NCI-H1930 (cell line): ENCODE measurements at places on chromosomes 12 and 14.
A peak's percentile ranks its signal among the peaks of the same experiment; 100 is the strongest.

- DNase-seq: no peak
These were observed 19.8 kb upstream of the SCARB1 start for GRCh38 chr12:124883263-124884130.

DNA sequence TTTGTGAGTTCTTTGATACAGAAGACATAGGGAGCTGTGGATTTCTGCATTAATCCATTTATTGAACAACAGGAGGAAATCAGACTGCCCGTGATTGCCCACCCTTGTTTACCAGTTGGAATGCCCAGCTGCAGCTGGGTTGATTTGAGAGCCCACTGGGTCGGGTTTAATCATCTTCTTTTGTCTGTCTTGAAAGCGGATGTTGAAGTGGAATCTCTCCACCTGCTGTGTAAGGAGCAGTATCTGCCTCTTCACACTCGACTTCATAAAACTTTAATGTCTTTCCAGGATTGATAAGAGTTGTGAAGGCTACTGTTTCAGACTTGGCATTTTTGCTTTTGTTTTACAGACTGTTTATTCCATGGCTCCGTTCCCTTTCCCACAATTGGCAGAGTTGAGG lies 39.9 kb downstream of the TBC1D30 start:
- DNase-seq: no peak

GRCh38 chr12:91179315-91179714 lies 3.3 kb downstream of the DCN start:
- DNase-seq: no peak

- no peak for DNase-seq
These were observed 61.8 kb downstream of the PITPNM2 start for GRCh38 chr12:123089140-123089539.

DNA sequence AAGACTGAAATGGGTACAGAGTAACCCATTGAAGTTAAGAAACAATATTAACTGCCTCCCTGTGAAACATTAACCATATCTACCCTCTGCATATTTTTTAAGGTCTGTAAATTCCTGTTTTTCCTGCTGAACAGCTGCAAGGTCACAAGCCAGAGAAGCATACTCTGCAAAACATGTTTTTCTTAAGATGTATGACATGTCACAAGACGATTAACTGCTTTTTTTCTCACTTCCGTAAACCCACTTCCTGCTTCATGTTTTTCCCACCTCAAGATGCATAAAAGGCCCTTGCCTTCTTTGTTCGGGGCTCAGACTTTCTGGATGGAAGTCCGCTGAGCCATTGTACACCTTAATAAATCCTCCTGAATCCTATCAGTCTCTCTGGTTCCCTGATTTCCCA lies 504.7 kb upstream of the MIS18BP1 start:
- DNase-seq: no peak

DNA sequence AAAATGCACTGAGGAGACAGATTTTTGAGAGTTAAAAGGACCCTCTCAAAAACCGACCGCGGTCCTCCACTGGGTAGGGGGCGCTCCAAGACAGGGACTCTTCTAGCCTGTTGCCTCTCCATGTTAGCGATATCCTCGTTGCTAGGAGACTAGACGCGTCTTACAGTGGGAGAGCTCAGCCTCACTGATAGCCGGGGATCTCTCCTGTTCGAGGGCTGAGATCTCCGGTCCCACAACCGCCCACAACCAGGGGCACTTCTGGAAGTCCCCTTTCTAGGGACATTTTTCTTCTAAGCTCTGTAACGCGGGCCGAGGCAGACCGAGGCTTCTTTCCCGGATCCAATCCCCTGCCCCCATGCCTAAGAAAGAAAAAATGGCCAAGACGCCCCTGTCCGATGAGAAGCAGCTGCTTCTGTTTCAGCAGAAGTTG lies 21.3 kb downstream of the FKBP11 start:
- peak; percentile 66 for DNase-seq

- DNase-seq: no peak
These were observed 96.0 kb downstream of the TGFB3 start for GRCh38 chr14:75885829-75886228.

GRCh38 chr12:131536337-131536736 lies 174.6 kb upstream of the SFSWAP start:
- DNase-seq: no peak

DNA sequence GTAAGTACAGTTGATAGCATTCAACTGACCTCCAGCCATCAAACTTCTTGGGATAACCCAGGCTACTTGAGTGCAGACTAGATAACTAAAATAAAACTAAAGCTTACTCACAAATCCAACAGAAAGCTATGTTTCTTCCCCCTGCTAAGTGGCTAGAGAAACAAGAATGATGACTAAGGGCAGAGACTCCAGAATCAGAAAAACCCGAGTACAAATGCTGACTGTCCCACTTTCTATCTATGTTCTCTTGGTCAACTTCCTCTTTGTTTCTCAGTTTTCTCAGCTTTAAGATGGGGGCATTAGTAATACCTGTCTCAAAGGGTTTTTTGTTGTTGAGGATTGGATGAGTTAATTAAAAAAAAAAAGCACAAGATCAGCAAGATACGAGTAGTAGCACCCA lies 6.1 kb upstream of the NUAK1 start:
- no peak for DNase-seq

GRCh38 chr12:127687181-127687580 lies 579.8 kb upstream of the TMEM132C start:
- no peak for DNase-seq

- no peak for DNase-seq
These were observed 27.8 kb downstream of the CLIP1 start for GRCh38 chr12:122394626-122395194.

- no peak for DNase-seq
These were observed 40.7 kb downstream of the WDR20 start for GRCh38 chr14:102180248-102180998.

DNA sequence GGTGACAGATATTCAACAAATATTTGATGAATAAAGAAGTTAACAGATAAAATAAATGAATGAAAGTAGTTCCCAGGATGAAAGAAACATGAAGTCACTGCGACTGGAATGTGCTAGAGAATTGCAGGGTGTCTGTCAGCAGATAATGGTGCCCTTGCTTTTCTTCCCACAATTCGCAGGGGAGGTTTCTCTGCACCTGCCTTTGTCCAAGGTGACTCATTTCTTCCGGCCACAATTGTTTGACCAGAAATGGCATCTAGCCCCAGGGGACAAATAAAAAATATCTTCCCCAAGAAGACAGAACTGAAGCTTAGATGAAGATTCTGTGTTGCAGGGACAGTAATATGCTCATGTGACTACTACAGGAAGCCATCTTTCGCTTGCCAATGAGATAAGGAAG lies 316.1 kb upstream of the TBX3 start:
- DNase-seq: peak; percentile 60

GRCh38 chr14:36556811-36557433 lies 25.5 kb downstream of the NKX2-8 start:
- DNase-seq: peak; percentile 5

DNA sequence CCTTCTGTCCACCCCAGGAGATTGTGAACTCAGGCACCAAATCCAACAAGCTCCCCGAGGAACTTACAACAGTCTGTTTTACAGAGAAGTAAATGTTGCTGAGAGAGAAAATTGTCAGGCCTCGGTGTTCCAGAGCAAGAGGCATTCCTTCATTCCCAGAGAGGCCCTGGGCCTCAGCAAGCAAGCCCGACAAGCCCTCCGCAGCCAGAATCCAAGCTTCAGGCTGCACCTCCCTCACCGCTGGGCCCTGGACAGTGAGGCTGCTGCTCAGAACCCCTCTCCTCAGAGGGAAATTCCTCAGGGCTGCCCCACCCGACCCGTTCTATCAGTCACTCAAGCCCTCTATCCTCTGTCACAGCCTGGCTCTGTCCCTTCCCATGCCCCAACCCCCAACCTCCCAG lies 56.4 kb downstream of the ZFP36L1 start:
- no peak for DNase-seq

- DNase-seq: no peak
These were observed 2.6 kb downstream of the GXYLT1 start for GRCh38 chr12:42141981-42142606.

DNA sequence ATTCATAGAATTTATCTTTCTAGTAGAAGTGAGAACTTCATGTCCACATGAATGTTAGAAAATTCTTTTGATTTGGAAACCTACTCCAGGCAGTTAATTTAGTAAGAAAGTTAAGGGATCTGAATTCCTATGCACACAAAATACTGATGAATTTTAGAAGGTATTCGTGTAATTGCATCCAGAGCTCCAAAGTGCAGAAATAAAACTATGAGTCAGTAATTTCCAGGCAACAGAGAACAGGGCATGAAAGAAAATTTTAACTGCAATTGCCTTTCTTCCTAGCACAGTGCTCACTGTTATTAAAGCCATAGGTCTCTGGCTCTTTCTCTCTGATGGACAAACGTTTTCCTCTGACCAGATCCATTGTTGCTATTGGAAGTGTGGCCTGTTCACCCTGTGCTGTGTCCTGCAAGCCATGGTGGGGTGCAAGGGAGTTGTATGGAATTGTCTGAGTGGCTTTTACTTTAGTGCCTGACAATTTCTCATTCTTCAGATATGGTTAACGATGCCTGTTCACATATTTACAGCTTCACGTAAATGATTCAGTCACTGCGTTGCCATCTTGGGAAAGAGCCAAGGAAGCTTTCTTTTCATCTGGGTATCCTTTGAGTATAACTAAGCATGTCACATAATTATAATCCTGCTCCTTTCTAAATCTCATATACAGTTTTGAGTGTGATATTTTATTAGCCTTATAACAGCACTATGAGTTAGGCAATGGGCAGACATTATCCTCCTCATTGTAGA lies 145.1 kb downstream of the ACSS3 start:
- no peak for DNase-seq

- no peak for DNase-seq
These were observed 199.0 kb upstream of the FAR2 start for GRCh38 chr12:28950049-28950448.

GRCh38 chr14:53151523-53152183 lies 1.5 kb downstream of the DDHD1 start:
- DNase-seq: no peak

GRCh38 chr12:22238211-22238610 lies 96.3 kb downstream of the ST8SIA1 start:
- no peak for DNase-seq
